DMS79 (cell line): ENCODE measurements at places on chromosomes 7 and 10.

GRCh38 chr10:60236869-60237524, 152.7 kb downstream of the ANK3 start:
- no peak for DNase-seq

DNA sequence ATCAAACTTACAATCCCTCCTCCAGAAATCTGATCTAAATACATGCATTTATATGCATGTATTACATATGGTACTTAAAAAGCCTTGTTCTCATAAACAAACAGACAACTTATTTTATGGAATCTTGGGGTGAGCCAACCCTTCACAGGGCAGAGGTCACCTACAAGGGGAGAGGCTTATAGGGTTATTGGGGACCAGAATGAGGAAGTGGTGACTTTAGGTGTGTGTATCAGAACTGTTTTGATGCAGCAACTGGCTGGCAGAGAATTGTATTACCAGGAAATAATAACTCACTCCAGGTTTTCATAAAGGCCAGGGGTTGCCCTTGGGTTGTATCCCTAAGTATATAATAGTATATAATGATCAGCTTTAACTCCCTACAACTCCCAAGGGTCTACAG, 91.1 kb downstream of the SVIL start:
- no peak for DNase-seq

GRCh38 chr10:71045204-71045809, 156.9 kb upstream of the PCBD1 start:
- no peak for DNase-seq

DNA sequence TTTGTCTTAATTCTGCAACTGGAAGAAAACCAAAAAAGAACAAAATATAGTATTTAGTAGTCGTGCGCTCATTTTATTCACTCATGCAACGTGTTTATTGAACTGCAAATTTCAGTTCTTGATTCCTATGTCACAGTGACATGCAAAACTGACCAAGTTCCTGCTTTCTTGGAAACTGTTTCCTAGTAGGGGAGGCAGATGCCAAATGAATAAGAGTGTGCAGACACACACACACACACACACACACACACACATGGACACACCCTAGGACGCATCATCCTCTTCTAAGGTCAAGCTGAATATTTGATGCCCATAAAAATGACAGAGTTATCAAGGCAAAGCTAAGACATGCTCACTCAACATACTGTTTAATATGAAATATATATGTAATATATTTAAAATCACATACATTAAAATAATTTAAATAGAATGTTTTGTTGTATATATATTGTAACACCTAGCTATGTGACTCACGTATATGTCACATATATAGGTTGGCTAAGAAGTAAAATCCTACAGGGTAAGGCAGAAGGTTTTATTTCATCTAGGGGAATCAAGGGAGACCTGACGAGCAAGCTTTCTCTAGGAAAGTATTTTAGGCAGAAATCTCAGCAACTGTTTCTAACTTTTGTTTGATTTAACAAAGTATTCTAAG, 79.6 kb downstream of the SVIL start:
- no peak for DNase-seq

DNA sequence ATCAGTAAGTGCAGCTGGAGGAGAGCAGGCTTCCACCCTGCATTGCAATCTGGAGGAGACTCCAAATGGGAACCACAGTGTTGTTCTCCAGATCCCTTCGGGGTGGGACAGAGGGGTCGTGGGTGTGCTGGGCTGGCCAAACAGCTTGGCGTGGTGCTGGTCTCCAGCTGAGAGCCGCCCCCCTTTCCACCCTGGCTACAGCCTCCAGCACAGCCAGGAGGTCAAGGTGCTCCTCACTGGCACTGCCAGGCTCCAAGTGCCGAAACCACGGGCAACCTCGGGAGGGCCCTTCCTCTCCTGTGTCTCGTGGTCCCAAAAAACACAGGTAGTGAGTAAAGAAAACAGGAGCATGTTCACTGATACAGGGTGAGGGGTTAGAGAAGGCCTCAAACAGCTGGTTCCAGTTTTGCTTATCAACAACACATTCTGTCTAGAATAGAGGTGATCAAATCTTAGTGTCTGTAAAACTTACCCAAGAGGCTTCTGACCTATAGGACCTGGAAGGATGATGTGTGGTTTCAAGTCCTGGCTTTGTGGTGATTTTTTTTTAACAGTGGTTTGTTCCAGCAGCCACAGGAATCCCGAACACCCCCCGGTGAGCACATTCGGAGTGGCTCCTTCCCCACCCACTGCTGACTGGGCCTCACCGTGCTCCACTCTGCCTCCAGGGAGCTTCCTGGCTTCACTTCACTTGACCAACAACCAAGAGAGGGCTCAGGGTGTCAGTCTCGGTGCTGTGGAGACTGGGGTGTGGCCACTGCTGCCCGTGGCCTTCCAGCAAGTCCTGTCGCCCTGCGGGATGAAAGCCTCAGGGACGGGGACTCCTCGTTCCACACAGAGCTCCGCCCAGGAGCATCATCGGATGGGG, 31.2 kb upstream of the EN2 start:
- no peak for DNase-seq

- no peak for DNase-seq
Observed at GRCh38 chr7:11742496-11742895, 89.5 kb downstream of the THSD7A start.

GRCh38 chr10:101092881-101093354, 31.1 kb downstream of the KAZALD1 start:
- DNase-seq, result no peak

DNA sequence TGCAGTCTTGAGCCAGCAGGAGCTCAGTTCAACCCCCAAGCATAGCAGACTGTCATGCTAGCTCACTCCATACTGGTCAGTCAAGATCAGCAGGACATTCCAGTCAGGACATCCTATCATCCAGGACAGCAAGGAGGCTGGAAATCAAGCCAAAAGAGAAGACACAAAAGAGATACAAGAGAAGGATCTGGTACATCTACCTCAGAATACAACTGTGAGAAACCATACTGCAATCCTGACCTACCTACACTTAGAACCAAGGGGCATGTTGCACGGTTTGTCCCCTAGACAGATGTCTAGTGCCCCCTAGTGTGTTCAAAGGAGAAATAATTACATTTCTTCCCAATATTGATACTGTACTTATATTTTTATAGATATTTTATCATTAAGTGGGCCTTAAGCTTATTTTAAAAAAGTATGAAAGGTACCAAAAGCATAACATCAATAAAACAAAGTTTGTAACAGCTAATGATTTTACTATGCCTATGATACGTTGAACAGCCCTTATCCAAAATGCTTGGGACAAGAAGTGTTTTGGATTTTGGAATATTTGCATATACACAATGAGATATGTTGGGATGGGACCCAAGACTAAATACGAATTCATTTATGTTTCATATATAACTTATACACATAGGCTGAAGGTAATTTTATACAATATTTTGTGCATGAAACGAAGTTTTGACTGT, 26.7 kb downstream of the ERCC6 start:
- DNase-seq, result no peak

- DNase-seq, result no peak
Observed at GRCh38 chr7:40439686-40440085, 304.9 kb downstream of the SUGCT start.

- DNase-seq, result peak; percentile 25
Observed at GRCh38 chr7:129343099-129343700, 91.0 kb upstream of the STRIP2 start.

DNA sequence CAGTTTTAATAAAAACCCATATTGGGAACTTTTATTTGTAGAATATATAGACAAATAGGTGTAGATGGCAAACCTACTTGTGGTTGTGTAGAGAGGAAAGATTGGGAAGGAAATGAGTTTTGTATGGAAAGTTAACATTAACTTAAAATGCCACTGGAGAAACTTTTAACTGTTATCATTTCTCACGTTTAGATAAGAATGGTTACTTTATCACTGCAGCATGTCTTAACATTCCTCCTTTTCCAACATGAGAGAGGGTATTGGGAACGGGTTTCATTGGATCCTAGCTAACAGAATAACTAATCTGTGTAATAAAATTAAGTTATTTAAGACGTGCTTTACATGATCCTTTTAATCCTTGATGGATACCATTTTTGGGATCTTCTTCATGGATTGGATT, 1.8 kb downstream of the LUC7L2 start:
- no peak for DNase-seq

DNA sequence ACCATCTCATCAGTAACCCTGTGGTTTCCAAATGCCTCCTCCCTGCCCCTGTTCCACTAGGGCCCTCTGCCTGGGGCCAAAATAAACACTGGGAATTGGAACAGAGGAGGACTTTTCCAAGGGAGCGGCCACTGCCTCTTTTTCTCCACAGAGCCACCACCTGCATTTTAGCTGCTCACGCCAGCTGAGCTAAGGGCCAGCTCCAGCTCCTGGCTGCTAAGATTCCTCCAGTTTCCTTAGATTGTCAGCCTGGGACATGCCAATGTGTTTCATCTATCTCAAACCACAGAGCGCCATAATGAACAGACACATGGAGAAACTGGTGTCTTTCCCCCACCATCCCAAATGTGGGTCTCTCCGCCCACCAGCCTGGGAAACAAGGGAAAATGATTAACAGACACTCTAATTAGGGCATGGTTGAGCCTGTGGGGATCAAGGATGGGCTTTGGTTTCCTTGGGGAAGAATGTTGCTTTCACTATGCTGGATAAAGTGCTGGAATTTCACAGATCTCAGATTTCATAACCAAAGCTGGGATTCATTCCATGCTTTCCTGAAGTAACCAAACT, 52.2 kb downstream of the ASB13 start:
- DNase-seq, result no peak
